ENCODE measurements at places on chromosomes 16 and 17.

- DNase-seq = no peak
Observed at GRCh38 chr16:555528-556473, 4.4 kb upstream of the PRR35 start.

GRCh38 chr16:2333231-2333630, 7.3 kb downstream of the ABCA3 start:
- DNase-seq = no peak

- no peak for DNase-seq
Observed at GRCh38 chr16:80323187-80323807, 217.5 kb upstream of the DYNLRB2 start.

- no peak for DNase-seq
Observed at GRCh38 chr17:28957992-28958355, 6.7 kb upstream of the PHF12 start.

DNA sequence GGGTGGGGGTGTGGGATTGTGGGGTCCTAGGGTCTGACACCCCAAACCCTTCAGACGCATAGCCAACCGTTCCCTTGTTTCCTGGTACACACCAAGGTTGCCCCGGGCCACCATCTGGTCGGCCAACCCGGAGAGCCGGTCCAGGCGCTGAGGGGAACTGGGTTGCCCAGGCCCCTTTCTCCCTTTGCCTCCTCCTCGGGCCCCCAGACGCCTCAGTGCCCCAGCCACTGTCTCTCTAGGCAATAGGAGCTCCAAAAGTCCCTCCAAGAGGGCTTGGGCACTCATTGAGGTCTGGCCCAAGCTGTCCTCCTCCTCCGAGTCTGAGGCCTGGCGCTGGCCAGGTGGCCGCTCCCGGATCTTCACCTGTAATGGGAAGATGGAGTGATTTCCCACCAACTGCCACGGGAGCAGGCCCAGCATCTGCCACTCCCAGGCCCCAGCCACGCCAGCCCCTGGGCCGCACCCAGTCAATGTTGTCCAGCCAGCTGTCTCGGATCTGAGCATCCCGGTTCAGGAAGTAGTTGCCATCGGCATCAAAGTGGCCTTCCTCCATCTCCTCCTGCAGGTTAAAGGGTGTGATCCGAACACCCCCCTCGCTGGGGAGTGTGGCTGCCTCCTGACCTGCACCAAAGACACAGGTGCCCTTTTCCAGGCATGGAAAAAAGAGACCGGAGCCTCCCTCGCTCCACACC, 1.5 kb downstream of the CD2BP2 start:
- DNase-seq = no peak

DNA sequence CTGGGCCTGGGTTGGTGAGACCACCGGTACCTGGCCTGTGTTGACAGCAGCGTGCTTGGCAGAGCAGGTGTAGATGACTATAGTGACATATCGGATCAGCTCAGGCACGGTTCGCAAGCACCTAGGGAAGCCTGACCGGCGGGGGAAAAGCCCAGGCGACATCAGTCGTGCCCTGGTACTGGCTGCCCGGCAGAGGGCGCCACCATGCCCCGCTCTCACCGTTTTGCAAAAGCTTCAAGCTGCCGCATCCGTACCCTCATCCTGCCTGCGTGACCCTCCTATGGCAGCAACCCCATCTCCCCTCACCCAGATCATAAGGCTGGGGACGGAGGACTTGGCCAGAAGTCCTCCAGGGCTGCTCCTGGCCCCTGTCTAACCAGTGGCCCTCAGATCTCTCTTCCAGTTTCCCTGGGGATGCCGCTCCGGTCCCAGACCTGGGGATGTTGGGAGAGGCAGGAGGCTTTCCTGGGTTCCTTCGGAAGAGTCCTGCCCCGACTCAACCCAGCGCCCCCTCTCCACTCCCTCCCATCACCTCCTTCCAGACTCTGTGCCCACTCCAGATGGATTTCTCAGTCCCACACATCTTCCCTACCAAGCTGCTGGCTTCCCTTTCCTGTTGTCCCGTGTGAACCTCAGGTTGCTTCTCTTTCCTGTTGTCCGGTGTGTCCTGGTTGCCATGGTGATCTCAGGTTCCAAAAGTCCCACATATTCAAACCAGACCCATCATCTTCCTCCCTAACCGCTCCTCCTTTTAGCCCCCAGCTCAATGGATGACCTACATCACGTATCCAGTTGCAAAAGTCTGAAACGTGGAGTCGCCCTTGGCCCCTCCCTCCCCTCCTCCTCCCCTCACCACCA, 13.7 kb downstream of the ALOX12B start:
- peak; percentile 71 for DNase-seq

DNA sequence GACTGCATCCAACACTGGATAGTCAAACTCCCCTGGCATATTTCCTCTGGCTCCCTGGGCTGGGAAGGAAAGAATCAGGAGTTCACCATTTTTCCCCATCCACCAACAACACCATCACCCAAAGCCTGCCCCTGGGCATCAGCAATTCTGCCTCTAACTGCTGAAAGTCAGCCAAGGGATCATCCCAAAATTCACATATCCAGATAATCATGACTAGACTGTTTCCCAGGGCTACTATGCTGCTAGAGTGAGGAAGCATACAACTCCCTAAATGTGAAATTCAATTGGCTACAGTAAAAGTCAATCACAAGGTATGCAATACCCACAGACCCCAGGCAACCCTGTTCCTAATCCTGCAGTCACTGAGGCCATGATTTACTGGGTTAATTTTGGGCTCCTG, 230.6 kb downstream of the C16orf95 start:
- no peak for DNase-seq

- no peak for DNase-seq
Observed at GRCh38 chr16:70715860-70716357, 30.1 kb upstream of the MTSS2 start.

- no peak for DNase-seq
Observed at GRCh38 chr17:63306855-63307254, 139.3 kb downstream of the CYB561 start.

DNA sequence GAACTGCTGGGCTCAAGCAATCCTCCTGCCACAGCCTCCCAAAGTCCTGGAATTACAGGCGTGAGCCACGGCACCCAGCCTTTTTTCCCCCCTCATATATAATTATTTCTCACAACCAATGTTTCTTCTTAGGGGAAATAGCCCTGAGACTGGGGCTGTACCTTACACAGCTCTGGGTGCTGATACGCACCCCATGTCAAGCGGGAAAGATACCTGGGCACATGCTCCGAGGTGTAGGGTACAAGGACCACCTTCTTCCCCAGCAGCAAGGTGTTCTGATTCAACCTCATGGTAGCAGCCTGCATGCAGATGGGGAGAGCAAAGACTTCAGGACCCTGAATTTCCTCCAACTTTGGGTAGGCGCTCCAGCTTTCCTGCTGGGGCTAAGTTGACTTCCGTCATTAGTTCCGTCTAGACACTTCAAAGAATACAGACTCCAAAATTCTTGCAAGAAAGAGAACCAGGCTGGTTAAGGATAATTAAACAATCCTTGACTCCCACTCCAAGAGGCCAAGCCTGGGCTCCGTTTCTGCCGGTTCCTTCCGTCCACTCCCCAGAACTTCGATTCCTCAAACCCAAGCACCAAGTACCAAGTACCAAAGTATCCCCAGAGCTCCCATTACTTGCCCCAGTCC, 619 bp downstream of the NAT9 start:
- no peak for DNase-seq

DNA sequence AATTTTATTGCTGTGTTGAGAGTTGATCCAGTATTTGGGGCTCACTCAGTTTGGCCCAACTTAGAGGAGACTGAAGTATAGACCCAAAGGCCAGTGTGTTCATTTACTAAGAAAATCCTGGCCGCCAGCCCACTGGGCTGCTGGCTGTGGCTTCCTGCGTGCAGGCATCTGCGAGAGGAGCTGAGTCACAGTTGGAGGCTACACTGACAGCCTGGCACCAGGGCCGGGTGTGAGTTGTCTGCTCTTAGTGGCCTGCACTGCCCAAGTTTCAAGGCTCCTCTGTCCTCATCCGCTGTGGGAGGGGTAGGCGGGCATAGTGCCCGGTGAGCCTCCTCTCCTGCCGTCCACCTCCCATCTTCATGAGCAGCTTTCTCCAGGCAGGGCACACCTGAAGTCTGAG, 54.2 kb downstream of the PLD6 start:
- peak; percentile 92 for DNase-seq

DNA sequence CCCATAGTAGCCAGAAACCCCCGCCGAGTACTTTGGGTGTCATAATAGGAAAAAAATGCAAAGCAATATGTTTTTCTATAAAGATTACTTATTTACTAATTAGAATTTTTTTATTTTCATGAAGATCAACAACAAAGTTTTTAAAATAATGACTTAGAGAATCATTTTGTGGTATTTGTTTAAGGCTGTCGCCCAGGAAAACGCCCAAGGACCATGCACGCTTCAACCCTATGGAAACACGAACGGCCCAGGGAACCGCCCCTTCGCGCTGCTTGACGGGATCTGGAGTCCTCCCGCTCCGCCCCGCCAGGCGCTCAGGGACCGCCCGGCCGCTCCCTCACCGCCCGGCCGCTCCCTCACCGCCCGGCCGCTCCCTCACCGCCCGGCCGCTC, 408 bp upstream of the KPNA2 start:
- peak; percentile 96 for DNase-seq

DNA sequence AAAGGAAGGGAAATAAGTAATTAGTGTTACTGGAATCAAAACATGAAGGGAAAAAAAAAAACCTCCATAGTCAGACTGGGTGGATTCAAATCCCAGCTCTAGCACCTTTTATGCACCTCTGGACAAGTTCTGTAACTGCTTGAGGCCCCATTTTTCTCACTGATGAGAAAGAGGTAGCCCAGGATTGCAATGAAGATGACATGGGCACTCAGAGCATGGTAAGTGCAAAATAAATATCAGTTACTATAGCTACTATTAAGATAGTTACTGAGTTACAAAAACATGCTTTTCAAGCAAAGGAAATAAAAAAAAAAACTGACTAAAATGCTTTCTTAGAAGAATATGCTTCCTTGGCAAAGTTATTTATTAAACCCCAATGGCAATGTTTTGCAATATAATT, 58.8 kb downstream of the CEP95 start:
- DNase-seq = no peak
